ENCODE measurements at places on chromosomes 1 and 21. TPM values are rescaled to one million over a fixed set of nuclear protein-coding genes. Genes with fewer than 3 reads are reported as not detected.

DNA sequence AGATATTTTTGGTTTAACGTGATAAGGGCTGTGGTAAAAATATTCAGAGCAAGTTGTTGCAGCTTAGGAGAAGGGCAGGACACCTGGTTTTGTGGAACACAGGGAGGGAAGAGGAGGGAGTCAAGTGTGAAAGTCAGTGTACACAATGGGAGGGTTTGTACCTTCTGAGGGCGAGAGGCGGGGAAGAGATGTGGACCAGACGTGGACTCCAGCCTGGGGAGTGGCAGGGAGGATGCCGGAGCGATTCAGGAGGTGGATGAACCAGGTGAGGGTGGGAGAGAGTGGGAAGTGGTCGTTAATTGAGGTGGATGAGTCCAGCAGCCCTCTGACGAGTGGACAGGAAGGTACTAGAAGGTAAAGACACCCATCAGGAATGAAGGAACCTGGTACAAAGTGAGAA, 52.2 kb upstream of the IRF2BP2 start:
- no peak for DNase-seq

DNA sequence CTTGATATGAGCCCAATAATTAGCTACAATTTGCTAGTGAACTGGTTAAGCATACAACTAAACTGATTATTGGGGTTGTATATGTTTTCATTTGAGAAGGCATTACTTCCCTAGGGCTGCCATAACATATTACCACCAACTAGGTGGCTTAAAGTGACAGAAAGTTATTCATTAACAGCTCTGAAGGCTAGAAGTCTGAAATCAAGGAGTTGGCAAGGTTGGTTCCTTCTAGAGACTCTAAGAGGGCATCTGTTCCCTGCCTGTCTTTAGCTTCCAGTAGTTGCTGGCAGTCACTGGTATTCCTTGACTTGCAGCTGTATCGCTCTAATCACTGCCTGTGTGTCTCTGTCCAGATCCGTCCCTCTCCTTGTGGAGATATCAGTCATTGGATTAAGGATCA, 86.3 kb downstream of the LHX9 start:
- DNase-seq = no peak

The LCE3E gene
- total RNA-seq = not detected

The KRTAP19-3 gene
- total RNA-seq = not detected

The PRR9 gene
- total RNA-seq = not detected

The HJV gene
- total RNA-seq = not detected

- DNase-seq = no peak
Observed at GRCh38 chr1:147124266-147124665, 48.0 kb downstream of the PRKAB2 start.

DNA sequence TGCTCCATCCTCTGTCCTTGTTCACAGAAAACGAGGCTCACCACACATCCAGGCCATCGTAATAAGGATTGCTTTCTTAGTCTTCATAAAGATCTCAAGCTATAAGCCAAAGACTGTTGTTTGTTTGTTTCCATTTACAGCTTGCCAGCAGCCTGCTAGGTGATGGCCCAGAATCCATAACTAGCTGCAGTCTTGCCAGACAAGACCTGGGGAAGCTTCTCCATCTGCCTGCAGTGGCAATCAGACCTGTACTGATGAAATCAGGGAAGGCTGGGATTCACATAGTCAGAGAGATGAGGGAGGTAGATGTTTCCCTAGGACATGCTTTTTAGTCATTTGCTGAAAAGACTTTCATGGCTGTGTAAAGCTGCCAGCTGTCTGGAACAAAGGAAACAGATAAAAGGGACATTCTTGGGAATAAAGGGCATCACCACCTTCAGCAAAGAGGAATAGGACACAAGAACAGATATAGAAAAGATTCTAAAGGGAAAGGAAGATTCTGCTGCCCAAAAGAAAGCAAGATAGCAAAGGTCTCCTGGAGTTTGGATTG, 51.0 kb downstream of the MT1HL1 start:
- DNase-seq = no peak

DNA sequence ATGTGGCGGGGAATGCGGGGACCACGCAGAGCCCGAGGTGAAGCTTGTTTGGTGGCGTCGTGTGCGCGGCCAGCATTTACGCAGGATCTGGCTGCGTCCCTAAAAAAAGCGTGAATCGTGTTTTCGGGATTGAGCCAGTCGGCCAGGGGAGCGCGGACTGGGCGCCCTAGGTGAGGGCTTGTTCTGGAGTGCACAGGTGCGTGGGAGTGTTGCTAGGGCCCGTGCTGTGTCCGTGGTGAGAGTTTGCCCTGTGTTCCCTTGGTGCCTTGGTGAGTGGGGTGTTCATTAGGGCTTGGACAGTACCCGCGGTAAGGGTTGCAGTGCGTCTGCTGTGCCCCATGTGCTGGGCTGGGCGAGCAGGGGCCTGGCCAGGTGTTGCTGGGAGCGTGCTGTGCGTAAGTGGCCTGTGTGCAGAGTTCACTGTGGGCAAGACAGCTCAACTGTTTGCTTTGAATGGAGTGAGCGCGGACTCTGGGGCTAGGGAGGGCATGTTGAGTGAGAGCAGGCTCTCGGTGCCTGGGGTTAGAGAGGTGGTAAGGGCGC, 673 bp downstream of the CD46 start:
- peak; percentile 54 for DNase-seq

- no peak for DNase-seq
Observed at GRCh38 chr1:156073740-156074139, 8.5 kb downstream of the MEX3A start.

GRCh38 chr1:1758692-1759455, 19.4 kb downstream of the NADK start:
- no peak for DNase-seq

The TGFBR3 gene
- total RNA-seq = 1.8 TPM

- DNase-seq = peak; percentile 68
Observed at GRCh38 chr1:212013672-212014071, 21.7 kb downstream of the INTS7 start.

- peak; percentile 84 for DNase-seq
Observed at GRCh38 chr1:185453496-185454192, 136.6 kb upstream of the IVNS1ABP start.

DNA sequence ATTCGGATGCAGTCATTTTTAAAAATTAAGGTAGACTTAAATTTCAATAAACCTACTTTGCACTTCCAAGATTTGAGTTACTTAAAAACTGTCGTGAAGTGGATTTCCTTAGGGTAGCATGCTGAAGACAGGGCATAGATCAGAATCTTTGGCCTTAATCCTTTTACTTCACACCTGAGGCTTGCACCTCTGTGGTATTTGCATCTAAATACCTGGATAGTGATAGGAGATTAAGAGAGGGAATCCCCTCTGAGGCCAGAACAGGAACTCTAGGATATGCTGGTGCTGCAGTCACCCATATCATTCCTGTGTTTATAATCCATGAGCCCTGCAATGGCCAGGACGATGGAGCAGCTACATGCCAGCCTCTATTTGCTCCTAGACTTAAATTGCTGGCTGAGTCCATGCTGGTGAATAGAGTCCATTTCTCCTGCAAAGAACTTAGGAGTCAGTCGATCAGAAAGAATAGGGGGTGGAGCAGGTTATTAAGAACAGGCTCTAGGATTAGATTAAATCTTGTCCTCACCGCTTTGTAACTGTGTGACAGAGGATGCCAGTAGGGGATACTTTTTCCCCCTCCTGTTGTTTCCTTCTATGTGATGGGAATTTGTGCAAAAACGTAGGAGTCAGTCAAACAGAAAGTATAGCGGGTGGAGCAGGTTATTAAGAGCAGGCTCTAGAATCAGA, 333.6 kb downstream of the DUSP10 start:
- no peak for DNase-seq

DNA sequence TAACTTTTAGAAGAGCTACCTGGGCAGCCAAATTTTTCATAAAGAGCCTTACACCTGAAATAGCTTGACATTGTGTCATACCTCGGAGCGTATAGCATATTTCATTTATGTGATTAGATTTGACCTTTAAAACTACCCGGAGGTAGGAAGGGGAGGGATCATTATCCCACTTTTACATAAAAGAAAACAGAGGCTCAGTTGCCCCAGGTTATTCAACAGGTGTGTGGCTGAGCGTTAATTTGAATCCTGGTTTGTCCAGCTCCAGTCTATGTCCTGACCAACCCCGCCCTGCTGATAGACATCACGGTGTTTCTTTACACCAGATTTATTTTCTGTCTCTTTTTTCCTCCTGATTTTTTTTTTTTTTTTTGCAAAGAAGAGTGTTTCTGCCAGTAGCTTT, 39.7 kb downstream of the PBX1 start:
- no peak for DNase-seq

DNA sequence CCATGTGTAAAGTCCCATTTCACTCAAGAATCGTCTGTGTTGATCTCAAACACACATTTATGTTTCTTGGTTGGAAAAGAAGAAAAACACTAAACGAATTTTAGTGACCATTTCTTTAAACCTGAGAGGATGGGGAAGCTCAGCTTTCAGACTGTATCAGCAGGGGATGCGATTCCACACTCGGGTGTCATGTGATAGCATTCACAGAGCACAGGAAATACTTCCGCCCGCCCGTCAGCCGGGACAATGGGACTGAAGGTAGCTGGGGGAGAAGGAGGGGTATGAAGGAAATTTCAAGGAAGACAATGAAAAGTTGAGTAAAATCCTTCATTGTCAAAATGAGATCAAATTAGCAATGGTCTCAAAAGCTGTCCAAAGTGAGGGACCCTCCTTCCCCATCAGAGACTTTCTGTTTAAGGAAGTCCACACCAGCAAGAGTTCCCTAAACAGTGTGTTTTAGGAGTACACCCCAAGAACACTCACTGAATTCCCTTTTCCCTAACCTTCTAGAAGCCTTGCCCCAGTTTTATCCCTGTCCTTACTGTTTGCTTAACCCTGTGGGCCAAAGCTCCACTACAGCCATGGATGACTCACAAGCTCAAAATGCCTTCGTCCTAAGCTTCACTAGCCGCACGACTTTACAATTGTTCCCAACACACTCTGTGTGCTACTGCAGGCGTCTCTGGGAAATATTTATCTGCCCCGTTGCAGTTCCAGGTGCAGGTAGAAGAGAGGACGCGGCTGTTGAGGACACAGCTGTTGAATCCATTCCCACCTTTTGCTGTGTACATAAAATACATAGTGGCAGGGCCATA, 51.4 kb upstream of the SIM2 start:
- DNase-seq = peak; percentile 13

The RAVER2 gene
- total RNA-seq = 5.3 TPM

DNA sequence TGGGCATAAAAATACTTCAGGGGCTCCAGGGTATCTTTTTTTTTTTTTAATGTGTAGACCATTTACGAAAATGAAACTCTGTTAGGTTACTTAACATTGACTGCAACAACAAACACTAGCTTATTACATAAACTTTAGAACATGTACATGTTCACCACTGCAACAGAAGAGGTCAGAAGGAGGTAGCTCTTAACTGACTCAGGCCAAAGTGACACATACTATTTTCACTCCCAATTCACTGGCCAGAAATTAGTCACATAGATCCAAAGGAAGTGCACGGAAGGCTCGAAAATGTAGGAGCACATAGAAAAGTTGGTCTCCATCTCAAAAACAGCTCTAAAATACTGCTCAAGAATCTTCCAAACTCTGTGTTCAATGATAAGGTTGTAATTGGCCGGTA, 107.2 kb downstream of the AKT3 start:
- DNase-seq = peak; percentile 52

DNA sequence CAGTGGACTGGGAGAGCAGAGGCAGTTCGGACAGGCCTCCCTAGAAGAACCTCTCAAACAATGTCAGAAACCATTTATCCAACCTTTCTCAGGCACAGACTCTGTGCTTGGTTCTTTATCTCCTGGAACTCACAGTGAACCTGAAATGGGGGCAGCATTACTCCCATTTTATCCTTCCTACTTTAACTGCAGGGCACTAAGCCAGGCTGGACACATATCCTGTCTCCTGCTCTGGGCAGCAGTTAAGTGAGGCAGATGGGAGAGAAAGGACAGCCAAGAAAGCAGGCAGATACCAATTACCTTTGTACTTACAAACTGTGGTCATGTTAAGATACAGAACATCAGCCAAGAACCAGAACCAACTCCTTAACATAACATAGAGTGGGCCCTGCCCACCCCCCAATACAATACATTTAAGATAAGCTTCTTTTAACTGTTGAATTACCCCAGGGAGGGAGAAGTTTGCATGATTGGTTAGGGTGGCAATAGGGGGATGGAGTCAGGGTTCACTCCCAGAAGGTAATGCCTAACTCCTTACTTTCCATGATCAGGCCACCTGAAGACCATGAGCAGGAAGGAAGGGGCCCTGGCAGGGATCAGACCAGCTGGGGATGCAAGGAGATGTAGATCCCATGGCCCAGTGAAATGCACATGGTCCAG, 10.9 kb downstream of the KDF1 start:
- no peak for DNase-seq

- no peak for DNase-seq
Observed at GRCh38 chr1:213380865-213381264, 329.8 kb downstream of the RPS6KC1 start.

The FCER1G gene
- total RNA-seq = 0.26 TPM

DNA sequence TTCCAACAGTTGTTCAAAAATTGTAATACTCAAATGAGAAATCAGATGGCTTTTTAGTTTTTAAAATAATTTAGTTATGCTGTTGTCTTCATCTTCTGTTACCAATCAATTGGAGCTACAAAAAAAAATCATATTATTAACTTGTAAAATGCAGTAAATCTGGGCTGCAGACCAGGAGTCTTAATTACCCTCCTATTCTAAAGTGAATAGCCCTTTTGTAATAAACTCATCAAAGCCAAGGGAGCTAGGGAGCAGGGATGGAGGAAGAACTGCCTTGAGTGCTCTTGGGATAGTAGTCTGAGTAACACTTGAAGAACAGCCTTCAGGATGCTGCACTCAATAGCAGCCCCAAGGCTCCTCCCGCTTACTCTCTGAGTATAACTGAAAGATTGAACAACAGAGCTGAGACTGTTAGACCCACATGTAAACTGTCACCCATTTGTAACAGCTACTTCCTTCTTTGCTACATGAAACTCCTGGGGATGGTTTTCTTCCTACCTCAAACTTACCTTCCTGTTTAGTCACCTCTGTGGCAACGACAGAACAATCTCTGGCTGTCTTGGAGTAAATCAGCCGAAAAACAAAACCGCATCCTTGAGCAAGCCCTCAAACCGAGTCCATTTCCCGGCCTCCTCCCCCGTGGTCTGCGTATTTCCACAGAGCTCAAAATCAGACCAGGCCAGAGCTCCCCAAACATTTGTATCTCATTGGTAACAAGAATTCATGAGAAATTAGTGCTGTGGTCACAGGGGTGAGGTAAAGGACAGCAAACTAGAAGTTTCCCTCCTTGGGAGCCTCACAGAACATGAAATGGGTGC, 55.9 kb downstream of the CD58 start:
- DNase-seq = peak; percentile 69

The ZYG11A gene
- under 0.01 TPM for total RNA-seq

- DNase-seq = peak; percentile 13
Observed at GRCh38 chr1:223641523-223642039, 23.9 kb downstream of the CAPN8 start.

Data from bronchial epithelial cell (primary cell).